ENCODE measurements at places on chromosomes 6 and 20.

GRCh38 chr20:33803921-33804337 is 7.2 kb upstream of the CHMP4B start:
- DNase-seq = no peak

- DNase-seq = no peak
These were observed 276.4 kb downstream of the UTRN start for GRCh38 chr6:144561455-144562043.

DNA sequence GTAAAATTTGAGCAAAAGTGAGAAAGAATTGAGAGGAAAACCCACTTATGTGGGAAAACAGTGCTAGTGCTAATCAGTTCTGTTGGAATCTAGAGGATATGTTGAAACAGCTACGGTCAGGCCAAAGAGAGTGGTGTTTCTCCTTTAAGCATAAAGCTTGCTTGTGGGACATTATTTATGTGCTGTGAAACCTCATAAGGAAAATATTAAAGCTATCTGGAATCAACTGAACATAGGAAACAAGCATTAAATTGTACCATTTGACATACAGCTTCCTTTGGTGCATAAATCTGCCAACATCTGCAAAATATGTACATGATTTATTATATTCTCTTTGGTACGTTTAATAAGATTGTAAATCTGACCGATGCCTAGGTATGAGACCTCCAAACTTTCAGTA is 182.5 kb upstream of the PDE10A start:
- no peak for DNase-seq

- no peak for DNase-seq
These were observed 71.2 kb downstream of the SAMD5 start for GRCh38 chr6:147579667-147580066.

DNA sequence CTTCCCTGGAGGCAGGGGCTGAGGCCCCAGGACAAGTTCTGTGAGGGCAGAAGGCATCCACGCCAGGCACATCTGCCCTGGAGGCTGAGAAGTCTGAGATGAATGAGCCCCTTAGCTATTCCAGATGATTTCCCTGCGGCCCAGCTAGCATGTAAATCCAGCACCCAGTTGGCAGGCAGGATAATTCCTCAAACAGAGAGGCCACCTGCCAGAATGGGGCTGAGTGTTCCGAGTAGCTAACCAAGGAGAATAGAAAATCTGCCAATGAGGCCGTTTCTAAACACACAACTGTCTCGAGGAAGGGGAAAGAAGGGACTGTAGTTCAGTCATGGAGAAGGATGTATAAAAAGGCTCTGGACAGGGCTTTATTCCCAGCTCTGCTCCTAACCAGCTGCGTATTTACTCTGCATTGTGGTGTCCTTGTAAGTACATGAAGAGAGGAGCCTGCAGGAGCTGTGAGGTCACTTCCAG is 211.4 kb upstream of the CDYL start:
- DNase-seq = no peak

GRCh38 chr6:128256095-128256494 is 264.3 kb downstream of the PTPRK start:
- DNase-seq = no peak

DNA sequence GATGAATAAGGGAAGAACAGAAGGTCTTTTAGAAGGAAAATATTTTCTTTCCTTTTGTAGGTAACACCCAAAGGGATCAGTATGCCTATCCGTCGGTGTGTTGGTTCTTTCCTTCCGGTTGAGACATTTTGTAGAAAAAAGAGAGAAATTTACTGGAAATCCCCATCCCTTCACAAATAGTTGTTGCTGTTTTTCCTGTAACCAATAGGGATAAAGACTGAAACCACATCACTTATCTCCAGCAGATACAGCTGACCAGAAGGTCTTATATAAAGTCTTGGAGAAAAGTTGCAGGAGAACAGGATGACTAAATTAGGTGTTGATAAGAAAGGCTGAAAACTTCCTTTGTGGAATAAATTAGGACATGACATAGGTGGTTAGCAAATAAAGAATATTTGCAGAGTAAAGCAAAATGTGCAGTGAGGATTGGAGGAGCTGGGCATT is 14.8 kb upstream of the HLA-DRB1 start:
- DNase-seq = no peak

DNA sequence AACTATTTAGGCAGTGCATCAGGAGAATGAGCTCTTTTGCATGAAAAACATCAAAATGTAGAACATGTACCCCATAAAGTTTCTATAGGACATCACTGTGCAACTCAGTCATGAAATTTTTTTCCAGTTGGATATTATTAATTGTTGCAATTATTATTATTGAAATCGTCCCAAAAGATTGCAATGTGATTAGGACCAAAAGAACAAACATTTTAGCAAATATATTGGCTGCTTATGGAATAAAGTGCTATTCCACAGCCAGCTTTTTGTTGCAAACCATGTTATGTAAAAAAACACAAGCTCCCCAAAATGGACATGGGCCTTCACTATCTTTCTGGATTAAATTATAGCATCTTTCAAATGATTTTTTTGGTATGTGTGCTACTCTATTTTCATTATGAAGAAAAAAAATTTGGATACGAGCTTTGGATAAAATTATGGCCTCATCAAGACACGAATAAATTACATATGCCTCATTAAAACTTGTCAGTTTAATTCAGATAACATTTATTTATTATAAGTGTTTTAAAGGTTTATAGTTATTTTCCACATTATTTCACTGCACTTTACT is 262.7 kb upstream of the TCF21 start:
- DNase-seq = no peak

GRCh38 chr6:51218181-51218580 is 399.5 kb downstream of the TFAP2B start:
- DNase-seq = no peak

- no peak for DNase-seq
These were observed 152.4 kb upstream of the MLN start for GRCh38 chr6:33956206-33956605.

DNA sequence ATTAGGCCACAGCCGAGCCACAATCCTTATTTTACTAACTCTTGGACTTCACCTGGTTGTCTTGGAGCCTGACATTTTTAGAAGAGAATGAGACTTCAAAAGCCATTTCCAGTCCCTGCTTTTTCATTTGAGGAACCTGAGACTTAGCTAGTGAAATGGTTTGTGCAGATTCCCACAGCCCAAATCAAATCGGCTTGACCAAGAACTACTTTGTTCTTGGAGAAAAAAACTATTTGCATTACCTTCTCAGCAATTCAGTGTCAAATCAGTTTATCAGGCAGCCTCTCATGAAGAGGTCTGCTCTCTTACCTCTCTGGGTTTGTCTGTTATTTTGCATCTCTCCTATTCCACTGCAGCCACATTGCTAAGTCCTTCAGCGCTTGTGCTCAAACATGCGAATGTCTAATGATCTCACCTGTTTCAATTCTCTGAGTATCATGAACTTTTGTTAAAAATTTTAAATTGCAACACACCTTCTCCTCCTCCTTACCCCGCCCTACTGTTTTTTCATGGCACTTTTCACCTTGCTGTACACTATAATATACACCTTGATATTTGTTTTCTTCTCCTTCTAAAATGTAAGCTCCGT is 573 bp upstream of the IFNGR1 start:
- DNase-seq = no peak
